ENCODE measurements at places on chromosomes 6 and 20.
A peak's percentile ranks its signal among the peaks of the same experiment; 100 is the strongest.

DNA sequence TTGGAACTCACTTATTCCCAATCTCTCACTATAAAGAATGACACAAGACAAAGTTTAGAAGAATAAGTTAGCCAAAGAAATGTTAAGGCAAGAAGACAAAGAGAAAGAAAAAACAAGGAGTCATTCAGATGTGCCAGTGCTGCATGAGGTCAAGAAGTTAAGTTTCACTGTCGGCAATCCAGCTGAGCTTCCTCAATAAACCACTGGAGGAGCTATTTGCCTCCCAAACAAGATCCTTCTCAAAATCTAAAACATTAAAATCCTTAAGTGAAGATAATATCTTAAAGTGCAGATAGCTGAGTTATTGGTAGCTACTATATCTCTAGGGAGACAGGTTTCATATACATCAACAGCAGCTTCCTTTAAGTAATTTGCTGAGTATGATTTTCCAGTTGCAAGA is 512.3 kb downstream of the HDGFL1 start:
- H3K4me1 ChIP-seq, result peaks cover 2% of the 10 kb centered on the region
- no peaks in the 10 kb centered on the region for H3K27me3 ChIP-seq
- no peak overlapping the region for H3K4me3 ChIP-seq
- no peak for DNase-seq
- H3K36me3 ChIP-seq, result no peaks in the 10 kb centered on the region

DNA sequence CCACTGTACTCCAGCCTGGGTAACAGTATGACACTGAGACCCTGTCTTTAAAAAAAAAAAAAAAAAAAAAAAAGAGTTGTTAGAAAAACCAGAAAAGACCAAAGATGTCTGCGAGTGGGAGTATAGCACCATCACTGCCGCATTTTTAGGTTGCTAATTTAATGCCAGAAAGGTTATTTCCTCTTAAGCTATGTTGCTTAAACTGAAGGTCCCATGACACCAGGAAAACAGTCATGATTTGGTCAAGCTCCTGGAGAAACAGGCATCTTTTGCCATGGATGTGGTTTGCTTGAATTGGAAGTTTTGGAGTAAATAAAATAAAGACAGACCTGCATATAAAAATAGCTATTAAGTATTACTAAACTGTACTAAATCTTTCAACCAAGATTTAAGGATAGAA is 68.3 kb upstream of the TNFRSF21 start:
- H3K36me3 ChIP-seq, result no peaks in the 10 kb centered on the region
- no peak for DNase-seq
- no peak overlapping the region for H3K4me3 ChIP-seq
- no peak overlapping the region for H3K27ac ChIP-seq
- no peaks in the 10 kb centered on the region for H3K27me3 ChIP-seq

GRCh38 chr6:29790626-29791025 is 37.0 kb upstream of the HLA-G start:
- no peak overlapping the region for H3K4me3 ChIP-seq
- H3K4me1 ChIP-seq, result peaks cover 2% of the 10 kb centered on the region
- no peak overlapping the region for H3K27ac ChIP-seq
- DNase-seq, result no peak
- H3K36me3 ChIP-seq, result no peaks in the 10 kb centered on the region

- no peak for DNase-seq
- no peak overlapping the region for H3K27ac ChIP-seq
- no peaks in the 10 kb centered on the region for H3K27me3 ChIP-seq
- no peak overlapping the region for H3K4me3 ChIP-seq
- peaks cover 16% of the 10 kb centered on the region for H3K36me3 ChIP-seq
- H3K4me1 ChIP-seq, result peaks cover 17% of the 10 kb centered on the region
Measured at GRCh38 chr20:45073221-45073620, 27.7 kb downstream of the KCNS1 start.

DNA sequence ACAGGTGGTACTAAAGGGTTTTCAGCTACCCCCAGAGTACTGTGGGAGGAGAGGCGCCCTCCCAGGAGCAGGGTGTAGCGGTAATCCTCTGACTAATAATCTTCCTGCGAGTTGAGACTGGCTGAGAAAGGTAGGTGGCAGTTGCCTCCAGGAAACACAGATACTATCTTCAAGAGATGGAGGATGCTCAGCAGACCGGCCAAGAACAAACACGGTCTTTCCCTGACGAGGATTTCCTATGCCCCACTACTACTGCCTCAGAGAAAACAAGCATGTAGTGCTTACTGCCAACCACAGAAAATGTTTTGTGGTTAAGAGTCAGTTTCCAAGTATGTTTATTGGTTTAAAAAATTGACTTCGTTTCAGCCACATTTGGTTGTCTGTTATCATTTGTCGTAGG is 26.8 kb downstream of the C6orf89 start:
- H3K27ac ChIP-seq, result no peak overlapping the region
- no peak for DNase-seq
- no peak overlapping the region for H3K4me3 ChIP-seq
- peaks cover 14% of the 10 kb centered on the region for H3K36me3 ChIP-seq
- H3K4me1 ChIP-seq, result peaks cover 2% of the 10 kb centered on the region

DNA sequence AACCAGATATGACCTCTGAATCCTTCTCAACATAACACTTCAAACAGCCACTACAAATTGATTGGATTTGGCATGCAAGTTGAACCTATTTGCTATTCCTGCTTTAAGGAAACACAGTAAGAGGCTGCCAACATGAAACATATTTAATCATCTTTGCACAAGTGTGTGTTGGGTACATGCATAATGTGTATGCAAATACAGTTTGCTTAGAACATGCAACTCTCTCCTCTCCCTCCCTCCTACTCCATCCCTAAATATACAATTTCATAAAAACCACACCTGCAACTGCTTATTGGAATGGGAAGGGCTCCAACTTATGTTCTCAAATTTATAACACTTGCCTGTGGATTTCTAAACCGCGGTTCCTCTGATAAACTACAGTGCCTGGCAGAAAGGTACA is 71.5 kb downstream of the CD83 start:
- no peak overlapping the region for H3K27ac ChIP-seq
- H3K4me3 ChIP-seq, result no peak overlapping the region
- no peak for DNase-seq
- H3K27me3 ChIP-seq, result peaks cover 92% of the 10 kb centered on the region

- no peak for DNase-seq
- no peaks in the 10 kb centered on the region for H3K27me3 ChIP-seq
- no peak overlapping the region for H3K27ac ChIP-seq
- no peaks in the 10 kb centered on the region for H3K4me1 ChIP-seq
- H3K4me3 ChIP-seq, result no peak overlapping the region
Measured at GRCh38 chr20:24937579-24937978, 11.5 kb upstream of the CST7 start.

DNA sequence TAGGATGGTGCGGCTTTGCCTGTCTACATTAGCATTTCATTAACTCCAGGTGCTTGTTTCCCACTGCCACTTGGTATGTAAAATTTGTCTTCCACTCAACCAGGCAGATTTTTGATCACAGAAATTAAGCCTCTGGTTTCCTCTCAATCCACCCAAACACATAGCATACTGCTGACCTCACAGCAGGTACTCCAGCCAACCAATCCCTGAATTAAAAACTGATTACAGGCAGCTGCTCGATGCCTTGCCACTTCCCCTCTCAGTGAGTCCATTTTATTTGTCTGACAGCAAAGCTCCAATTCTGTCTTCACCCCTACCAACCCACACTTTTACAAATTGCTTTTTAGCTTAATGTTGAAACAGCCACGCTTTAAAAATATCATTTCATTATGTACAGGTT is 95.2 kb downstream of the PLCB1 start:
- peaks cover 1% of the 10 kb centered on the region for H3K36me3 ChIP-seq
- no peaks in the 10 kb centered on the region for H3K27me3 ChIP-seq
- H3K4me1 ChIP-seq, result peaks cover 33% of the 10 kb centered on the region

DNA sequence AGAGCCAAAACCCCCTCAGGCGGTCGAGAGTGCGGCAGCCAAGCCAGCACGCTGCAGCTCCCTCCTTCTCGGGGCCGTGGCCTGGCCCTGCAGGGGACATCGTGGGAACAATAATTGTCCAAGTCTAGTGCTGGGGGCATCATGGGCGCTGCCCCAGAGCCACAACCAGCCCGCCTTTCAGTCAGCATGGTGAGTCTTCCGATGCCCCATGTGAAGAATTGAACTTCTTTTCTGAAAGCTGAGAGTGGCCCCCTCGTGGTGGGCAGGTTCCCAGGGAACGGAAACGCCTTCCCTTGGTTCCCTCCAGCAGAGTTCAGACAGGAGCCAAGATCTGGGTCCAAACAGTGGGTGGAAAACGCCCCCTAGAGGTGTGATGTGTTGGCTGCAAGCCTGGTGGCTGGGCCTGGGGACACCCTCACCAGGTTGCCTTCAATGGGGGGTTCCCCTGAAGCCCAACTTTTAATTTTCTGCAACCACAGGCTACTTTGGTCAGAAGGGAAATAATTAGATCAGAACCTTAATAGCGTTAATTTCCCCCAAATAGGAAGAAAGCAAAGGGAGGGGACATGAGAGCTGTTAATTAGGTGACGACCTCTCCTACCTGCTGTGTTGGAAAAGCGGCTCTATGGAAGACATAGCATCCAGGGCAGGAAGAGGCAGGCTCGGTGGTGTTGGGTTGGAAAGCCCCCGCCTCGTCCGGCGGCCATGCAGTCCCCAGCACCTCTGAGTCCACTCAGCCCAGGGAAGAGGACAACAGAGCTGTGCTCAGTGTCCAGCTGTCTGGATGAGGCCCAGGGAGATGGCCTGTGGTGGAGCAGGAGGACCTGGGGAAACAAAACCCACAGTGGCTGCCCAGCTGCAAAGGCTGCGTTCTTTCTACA is 4.7 kb upstream of the MRGBP start:
- peak; percentile 76 for DNase-seq
- peaks cover 30% of the 10 kb centered on the region for H3K27me3 ChIP-seq
- no peak overlapping the region for H3K27ac ChIP-seq

DNA sequence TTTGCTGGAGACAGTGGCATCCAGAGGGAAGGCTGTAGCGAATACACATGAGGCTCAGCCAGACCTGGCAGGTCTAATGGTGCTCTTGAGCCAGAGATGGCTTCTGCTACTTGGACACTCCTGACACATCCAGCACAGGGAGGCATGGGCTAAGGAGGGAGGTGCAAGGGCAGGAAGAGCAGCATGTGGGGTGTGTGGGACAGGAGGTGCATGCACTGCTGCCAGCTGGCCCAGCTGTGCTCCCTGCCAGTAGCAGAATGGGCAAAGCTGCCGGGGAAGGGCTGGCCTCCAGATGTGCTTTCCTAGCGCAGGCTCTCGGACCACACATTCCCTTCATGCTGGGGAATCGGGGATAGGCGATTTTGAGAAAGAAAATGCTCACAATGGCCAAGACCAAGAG is 309.2 kb downstream of the CDC5L start:
- H3K27ac ChIP-seq, result no peak overlapping the region
- no peak overlapping the region for H3K4me3 ChIP-seq
- H3K4me1 ChIP-seq, result no peaks in the 10 kb centered on the region
- peaks cover 2% of the 10 kb centered on the region for H3K27me3 ChIP-seq
- no peaks in the 10 kb centered on the region for H3K36me3 ChIP-seq

DNA sequence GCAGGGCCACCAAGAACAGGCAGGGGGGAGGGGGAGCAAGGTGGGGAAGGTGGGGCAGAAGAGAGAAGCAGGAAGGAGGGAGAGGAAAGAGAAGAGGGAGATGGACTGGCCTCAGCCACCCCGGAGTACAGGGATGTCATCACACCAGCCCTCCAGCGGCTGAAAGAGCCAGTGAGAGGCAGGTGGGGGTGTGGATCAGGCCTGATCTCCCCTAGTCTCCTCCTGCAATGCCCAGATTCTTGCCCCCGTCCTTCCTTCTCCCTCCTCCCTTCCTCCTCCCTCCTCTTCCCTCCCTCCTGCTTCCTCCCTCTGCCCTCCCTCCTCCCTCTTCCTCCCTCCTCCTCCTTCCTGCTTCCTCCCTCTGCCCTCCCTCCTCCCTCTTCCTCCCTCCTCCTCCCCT is 61.5 kb downstream of the YTHDF1 start:
- no peaks in the 10 kb centered on the region for H3K36me3 ChIP-seq
- peaks cover 5% of the 10 kb centered on the region for H3K4me1 ChIP-seq
- H3K27me3 ChIP-seq, result peaks cover 23% of the 10 kb centered on the region

GRCh38 chr20:40966103-40966502 is 62.5 kb upstream of the TOP1 start:
- DNase-seq, result no peak
- H3K27me3 ChIP-seq, result peaks cover 20% of the 10 kb centered on the region
- H3K4me3 ChIP-seq, result no peak overlapping the region
- H3K36me3 ChIP-seq, result no peaks in the 10 kb centered on the region
- H3K4me1 ChIP-seq, result peaks cover 2% of the 10 kb centered on the region
- H3K27ac ChIP-seq, result no peak overlapping the region

DNA sequence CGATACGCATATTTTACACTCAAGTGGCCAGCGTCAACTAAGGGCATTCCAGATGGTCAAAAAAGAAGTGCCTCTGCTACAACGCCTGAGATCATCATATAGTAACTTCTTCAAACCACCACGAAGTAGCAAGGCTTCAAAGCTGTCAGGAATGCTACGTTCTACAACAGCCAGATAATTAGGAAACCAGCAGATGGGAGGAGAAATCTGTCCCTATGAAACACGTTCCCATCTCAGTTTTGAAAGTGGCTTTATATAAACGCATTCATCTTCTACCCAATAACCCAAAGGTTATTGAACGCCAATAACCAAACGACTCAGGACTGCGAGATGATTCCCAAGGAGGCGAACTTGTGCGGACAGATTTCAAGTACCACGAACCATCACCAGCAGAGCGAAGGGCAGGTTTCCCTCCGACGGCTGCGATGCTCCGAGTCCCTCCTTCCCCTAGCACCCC is 1.2 kb downstream of the ABHD12 start:
- peaks cover 9% of the 10 kb centered on the region for H3K4me1 ChIP-seq
- DNase-seq, result no peak
- no peaks in the 10 kb centered on the region for H3K27me3 ChIP-seq
- H3K27ac ChIP-seq, result peak overlapping the region; percentile 95

DNA sequence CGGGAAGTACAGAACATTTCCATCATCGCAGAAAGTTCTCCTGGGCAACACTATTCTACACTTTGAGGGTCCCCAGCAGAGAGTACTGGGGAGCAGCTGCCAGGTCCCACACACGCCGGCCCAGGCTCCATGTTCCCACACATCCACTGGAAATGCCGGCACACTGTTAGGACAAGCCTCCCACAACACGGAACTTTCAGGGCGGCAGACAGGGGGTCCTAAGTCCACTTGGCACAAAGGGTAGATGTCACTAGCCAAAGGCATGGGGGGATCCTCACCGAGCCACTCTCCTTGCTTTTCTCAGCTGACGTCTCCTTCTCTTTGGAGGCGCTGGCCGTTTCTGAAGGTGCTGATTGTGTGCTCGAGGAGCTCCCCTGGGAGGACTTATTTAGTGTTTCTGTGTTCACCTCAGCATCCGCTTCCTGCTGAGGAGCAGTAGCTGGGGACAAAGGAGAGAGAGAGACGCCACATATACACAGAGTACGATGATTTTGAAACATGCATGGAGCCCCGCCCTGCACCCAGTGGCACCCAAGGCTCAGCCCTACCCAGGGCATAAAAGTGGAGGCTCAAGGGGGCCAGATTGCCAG is 135.4 kb downstream of the ZMYND8 start:
- DNase-seq, result no peak
- H3K27ac ChIP-seq, result peak overlapping the region; percentile 67

DNA sequence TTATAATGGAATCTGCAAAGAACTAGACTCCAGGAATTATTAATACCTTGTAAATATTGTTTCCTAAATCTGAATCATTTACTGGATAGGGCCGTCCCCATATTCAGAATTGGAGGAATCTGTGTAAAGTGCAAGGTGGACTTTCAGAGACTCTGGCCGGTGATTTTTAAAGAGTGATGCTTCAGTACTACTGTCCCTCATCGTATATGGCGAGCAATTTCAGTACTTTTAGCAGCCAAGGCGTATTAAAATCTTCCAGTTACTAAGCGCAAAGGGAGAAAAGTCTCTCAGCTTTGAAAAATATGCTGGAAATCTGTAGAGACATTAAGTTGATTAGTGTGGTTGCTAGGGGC is 483 bp downstream of the SMIM26 start:
- H3K4me1 ChIP-seq, result peaks cover 11% of the 10 kb centered on the region
- H3K36me3 ChIP-seq, result peaks cover 14% of the 10 kb centered on the region
- H3K27ac ChIP-seq, result peak overlapping the region; percentile 98
- no peaks in the 10 kb centered on the region for H3K27me3 ChIP-seq
